Type B pancreatic cell (in vitro differentiated cells): ENCODE measurements at places on chromosomes 2 and 18.

- DNase-seq: no peak
Measured at GRCh38 chr2:56456791-56457190, 273.0 kb downstream of the CCDC85A start.

DNA sequence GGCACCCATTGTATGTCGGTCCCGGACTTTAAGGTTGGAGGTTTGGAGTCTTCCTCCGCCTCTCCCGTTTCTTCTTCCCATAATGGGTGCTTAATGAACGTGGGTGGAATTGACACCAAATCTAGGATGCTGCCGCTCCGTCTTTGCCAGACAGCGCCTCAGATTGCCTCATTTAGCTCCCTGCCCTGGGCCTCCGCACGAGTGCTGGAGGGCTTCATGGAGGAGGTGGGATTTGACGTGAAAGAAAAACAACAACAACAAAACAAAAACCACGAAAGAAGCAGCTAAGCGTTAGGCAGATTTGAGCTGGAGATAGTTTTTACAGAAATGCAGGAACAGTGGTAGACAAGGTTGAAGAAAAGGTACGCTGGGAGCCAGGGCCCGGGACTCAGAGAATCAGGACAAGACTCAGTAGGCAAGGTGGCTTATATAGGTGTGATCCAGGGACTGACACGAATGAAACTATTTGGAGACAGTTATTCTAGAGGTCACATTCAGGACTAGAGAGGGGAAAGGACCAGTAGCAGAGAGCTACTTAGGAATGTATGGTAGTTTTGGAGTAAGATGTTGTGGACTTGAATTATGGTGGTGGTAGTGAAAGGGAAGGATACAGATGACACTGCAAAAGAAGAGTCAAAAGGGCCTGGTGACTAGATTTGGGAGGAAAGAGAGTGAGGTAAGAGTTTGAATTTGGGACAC is 605 bp downstream of the ZNF2 start:
- DNase-seq: no peak

GRCh38 chr2:86031151-86031550 is 74.5 kb downstream of the POLR1A start:
- no peak for DNase-seq

DNA sequence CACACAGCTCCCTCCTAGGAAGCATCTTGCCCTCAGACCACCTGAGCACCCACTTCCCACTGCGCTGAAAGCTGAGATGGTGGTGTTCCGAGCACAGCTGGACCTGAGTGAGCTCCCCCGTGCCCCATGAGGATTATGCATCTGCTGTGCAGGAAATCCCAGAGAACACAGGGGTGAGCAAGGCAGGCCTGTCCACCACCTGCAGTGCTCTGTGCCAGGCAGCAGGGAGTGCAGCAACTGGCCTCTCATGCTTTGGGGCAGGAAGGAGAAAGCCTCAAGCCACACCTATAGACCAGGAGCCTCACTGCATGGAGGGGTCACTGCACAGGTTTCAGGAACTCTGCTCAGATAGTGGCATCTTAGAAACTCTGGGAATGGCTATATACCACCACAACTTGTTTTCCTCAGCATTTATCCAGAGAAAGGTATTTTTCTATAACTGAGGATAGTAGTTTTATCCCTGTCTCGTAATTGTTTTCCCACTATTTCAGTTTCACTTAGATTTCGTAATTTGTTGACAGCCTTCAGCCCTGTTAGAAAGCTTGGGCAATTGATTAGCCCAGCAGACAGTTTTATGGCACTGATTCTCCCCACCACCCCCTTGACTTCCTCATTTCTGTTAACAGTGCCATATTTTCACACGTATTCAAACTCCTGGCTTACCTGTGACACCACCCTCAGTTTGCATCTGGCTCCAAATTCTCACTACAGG is 144.3 kb upstream of the DAPL1 start:
- DNase-seq: no peak

GRCh38 chr2:6024784-6025183 is 332.6 kb downstream of the SOX11 start:
- no peak for DNase-seq

DNA sequence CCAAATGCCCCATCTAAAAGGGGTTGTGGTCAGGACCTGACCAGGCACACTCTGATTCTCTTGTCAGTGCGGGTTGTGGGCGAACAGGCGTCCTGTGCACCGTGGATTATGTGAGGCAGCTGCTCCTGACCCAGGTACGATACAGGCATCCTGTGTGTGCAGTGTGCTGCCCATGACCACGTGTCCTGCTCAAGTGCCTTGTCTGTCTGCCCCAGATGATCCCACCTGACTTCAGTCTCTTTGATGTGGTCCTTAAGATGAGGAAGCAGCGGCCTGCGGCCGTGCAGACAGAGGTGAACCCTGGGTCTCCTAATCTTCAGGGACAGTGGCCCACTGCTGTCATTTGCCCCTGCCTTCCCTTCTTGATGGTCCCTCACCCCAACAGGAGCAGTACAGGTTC is 14.6 kb downstream of the PTPN18 start:
- DNase-seq: no peak

GRCh38 chr2:200350850-200351285 is 44.4 kb downstream of the SPATS2L start:
- no peak for DNase-seq

DNA sequence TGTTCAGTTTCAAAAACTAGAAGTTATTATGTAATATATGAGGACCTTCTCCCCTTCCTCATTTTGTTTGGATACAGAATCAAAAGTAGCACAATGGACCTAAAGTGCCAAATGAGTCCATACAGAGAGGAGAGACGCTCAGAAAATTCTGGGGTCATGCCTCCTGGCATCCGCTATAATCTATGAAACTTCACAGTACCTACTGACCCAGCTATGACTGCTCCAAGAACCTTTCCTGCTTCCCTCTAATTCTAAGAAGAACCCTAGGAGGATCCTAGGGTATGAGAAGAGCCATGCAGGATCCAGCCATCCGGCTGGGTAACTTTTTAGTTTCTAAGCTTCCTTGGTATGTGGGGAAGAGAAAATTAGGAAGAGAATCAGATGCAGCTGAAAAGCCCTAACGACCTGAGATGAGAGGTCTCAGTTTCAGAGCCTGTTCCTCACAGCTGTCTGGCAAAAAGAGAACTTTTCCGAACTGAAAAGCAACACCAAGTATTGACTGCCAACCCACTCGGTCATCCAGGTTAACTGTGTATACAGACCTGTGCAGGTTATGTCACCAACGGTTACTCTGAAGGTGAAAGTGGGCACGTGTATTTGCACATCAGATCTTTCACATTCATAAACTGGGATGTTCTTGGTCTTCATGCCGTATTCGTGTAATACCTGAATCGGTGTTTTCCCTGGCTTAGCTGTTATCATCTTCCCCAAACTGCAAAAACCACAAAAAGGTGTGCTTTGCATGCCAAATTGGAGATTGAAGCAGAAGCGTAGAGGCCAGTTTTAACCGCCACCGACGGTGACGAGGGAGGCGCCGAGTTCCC is 1.1 kb downstream of the PRKRA start:
- no peak for DNase-seq

- DNase-seq: no peak
Measured at GRCh38 chr2:67950919-67951318, 111.9 kb downstream of the C1D start.

DNA sequence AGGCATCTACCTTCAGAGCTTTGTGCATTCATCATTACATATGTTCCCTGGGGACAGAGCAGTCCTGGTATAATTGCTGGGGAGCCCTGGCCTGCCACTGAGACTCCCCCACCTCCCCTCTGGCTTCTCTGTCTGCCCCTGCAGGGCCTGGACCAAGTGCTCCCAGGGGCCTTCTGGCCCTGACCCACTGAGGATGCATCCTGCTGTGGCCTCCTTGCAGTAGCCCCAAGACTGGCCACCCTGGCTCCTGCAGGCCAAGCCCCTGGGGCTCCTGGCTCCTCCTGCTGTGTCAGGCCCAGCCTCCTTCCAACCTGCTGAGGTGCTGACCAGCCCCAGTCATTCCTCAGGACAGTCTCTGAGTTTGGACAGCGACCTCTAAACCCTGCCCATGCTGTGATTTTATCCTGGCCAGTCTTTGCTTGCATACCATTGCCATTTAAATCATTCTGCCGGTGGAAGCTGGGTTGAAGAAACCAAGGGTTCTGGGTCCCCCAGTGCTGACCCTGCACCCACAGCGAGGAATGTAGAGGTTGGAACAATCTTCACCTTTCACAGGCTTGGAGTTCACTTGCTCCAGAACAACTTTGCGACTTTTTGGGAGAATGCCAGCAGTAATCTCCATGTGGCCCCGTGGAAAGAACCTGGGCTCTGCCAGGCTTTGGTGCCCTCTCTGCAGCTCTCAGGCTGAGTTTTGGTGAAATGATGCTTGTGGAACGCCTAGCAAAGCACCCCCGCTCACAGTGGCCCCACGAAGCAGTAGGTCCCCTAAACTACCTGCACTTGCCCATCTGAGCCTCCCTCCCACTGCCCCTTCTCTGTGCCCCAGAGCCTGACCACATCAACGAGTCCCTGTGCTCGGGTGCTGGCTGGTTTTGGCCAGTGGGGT is 167.3 kb upstream of the GLI2 start:
- no peak for DNase-seq

- no peak for DNase-seq
Measured at GRCh38 chr2:140351692-140352091, 1571.5 kb upstream of the NXPH2 start.
